ENCODE measurements at places on chromosomes 3 and 15. TPM values are rescaled to one million over a fixed set of nuclear protein-coding genes. Genes with fewer than 3 reads are reported as not detected.

DPH6 gene
- 12.4 TPM for total RNA-seq

GAP43 gene
- not detected for total RNA-seq

CIP2A gene
- 33.7 TPM for total RNA-seq

NOX5 gene
- 0.07 TPM for total RNA-seq

SPINK8 gene
- not detected for total RNA-seq

COL6A5 gene
- total RNA-seq: not detected

SYNPR gene
- not detected for total RNA-seq

CCDC39 gene
- not detected for total RNA-seq

PLA2G4D gene
- total RNA-seq: not detected

TTC14 gene
- total RNA-seq: 34.8 TPM

LYZL4 gene
- not detected for total RNA-seq

LRCH3 gene
- 71.2 TPM for total RNA-seq

CFAP100 gene
- not detected for total RNA-seq

PLEKHO2 gene
- total RNA-seq: 24.9 TPM

DPPA2 gene
- not detected for total RNA-seq

PTPRG gene
- total RNA-seq: 37.5 TPM

AMIGO3 gene
- total RNA-seq: not detected

SLC22A13 gene
- 0.44 TPM for total RNA-seq

MORC1 gene
- not detected for total RNA-seq

CRABP1 gene
- total RNA-seq: not detected

TATDN2 gene
- 26.8 TPM for total RNA-seq

EXOG gene
- 21.9 TPM for total RNA-seq

EOMES gene
- total RNA-seq: not detected

FGF12 gene
- total RNA-seq: 2.5 TPM

PLIN1 gene
- 0.12 TPM for total RNA-seq

FGF7 gene
- not detected for total RNA-seq

INKA1 gene
- total RNA-seq: 26.5 TPM

BCL2A1 gene
- total RNA-seq: not detected

IL17RE gene
- 1.5 TPM for total RNA-seq

MUC13 gene
- total RNA-seq: not detected

SKOR1 gene
- 0.15 TPM for total RNA-seq

SLC12A1 gene
- not detected for total RNA-seq

TGM5 gene
- total RNA-seq: not detected

GOLGA6L9 gene
- 3.8 TPM for total RNA-seq

DGKG gene
- not detected for total RNA-seq

CKMT1B gene
- total RNA-seq: not detected

CEP19 gene
- total RNA-seq: 1.2 TPM

IL12A gene
- 1.5 TPM for total RNA-seq

RBMS3 gene
- 42.3 TPM for total RNA-seq

PGBD4 gene
- 1.1 TPM for total RNA-seq

SLCO2A1 gene
- 1.4 TPM for total RNA-seq

CLEC3B gene
- not detected for total RNA-seq

NME9 gene
- not detected for total RNA-seq
